Activated CD8-positive, alpha-beta memory T cell treated with anti-CD3 and anti-CD28 coated beads, Interleukin-2, amount 10 ng/mL, durations not matched to agents 7 days and 5 days (primary cell): ENCODE measurements at places on chromosomes 1 and 21.

DNA sequence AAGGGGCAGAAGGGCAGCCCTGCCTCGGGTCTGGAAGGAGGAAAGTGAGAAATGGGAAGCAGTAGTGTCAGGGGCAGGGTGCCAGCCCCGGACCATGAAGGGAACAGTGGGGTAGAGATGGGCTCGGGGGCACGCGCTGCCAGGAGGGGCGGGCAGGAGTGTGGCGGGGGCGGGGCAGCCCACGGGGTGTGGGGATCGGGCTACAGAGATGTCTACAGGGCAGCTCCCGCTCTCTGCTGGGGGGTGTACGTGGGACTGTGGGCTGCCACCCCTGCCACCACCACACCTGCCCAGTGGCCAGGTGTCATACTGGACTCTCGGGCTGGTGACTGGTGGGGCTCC lies 7.4 kb downstream of the ARHGEF16 start:
- DNase-seq, result no peak

DNA sequence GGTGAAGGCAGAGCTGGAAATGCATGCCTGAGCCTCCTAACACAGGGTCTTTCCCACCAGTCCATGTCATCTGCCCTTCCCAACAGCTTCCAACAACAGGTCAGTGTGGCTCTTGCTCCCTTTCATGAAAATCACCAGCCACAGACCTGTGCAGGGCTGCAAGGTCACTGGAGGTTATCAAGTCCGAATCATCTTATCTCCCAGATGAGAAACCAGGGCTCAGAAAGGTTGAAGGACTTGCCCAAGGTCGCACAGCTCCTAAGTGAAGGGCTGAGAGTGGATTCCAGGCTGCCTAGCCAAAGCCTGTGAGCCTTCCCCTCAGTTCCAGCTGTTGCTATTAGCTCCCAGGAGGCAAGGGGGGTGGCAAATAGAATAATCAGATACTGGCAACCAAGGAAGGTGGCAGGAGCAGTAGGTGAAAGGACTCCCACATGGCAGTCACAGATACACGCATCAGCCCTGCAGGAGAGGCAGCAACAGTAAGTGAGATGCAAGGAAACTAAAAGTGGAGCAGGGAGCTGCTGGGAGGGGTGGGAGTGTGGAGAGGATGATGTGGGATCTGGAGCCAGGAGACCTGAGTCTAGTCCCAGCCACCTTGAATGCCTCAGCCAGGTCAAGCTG lies 74.2 kb downstream of the SSBP3 start:
- no peak for DNase-seq

DNA sequence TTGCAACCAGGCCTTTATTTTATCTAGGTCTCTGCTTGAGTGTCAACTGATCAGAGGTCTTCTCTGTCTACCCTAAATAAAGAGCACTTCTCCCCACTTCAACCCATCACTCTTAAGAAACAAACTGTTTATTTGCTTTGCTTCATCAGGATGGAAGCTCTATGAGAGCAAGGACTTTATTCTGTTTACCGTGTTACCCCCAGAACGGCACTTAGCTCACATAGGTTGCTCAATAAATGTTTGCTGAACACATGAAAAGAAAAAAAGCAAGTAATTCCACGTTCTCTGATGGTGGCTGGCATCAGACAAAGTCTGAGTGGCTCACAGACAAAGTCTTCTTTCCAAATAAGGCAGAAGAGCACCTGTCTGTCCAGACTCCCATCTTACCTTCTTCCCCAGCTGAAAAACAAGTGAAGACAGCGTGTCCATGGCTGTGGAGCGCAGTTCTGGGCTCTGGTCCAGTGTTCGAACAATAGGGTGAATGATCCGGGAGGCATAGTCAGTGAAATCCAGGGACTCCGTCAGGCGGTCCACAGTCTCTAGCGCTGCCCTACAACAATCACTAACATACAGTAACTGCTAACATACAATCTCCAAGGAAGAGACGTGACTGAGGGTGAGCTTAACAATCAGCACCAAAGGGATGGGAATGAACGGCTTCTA lies 22.9 kb downstream of the ANGPTL7 start:
- DNase-seq, result no peak

- DNase-seq, result peak; percentile 98
These were observed at the start of gene TXNIP for GRCh38 chr1:145996433-145997015. Gene TXNIP, minus strand, starts transcription at chr1:145996579. Its CDS starts 313 bp downstream, at chr1:145996266.

DNA sequence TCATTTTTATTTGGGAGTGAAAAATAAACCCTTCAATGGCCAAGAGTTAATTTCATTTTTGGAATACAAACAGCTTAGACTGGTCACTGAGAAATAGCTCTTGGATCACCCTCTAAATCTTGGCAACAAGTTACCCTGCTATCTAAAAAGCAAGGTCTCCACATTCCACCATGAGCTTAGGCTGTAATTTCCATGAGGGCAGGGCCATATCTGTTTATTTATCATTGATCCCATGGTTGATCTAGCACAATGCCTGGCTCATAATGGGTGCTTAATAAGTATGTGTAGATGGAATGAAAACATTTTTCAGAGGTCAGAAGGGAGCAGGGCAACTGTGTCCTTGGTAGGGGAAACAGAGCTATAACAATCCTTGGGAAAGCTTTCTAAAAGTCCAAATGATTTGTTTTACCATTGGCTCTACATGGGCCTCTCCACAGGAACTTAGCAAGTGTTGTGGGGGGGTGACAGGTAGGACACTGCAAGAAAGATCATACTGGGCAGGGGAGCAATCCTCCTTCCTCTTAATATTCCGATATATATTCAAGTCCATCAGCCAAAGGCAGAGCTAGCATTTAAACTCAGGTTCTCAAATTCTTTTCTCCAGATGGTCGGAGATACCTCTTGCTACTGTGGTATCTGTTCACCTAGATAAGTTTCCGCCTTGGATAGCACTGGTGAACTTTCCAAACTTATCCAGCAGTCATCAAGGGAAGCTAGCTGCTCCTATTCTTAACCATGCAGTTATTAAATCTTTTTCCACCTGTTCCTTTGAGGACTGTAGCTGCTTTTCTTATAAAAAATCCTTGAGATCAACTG lies 53.1 kb upstream of the PTCH2 start:
- no peak for DNase-seq

DNA sequence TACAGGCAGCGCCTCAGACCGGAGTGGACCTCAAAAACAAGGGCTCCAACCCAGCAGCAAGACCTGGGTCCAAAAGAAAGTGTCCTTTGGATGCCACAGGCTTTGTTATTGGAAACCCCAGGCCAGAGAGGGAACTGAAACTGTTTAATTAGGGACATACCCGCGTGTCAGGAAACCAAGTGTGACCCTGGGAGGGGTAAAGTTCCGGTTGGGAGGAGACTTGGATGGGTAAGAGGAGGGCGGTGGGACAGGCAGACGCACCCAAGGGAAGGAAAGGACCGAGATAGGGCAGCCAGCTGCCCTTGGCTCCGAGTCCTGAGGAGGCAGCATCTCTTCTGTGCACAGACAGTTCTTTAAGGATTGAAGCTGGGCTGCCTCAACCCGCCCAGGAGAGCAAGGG lies 71.4 kb downstream of the CDC7 start:
- DNase-seq, result no peak

- DNase-seq, result no peak
These were observed 93.1 kb downstream of the ADCY10 start for GRCh38 chr1:167820684-167821355.

DNA sequence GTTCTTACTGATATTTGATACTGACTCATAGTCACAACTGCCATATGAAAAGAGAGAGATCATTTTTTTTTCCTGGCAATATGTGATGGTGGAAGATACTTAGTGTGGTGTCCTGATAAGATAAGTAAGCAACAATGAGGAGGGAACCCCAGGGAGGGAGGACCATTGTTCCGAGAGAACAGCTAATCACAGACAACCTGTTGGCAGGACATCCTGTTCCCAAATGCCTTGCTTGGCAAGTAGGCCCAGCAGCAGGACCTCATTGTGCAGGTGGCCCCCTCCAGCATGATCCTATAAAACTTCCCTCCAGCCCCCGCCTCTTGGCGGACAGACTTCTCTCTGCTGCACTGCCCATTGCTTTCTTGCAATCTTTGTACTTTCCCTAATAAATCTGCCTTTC lies 329.4 kb upstream of the CHRM3 start:
- DNase-seq, result no peak

GRCh38 chr1:248611883-248612414 lies 14.4 kb upstream of the OR2T10 start:
- no peak for DNase-seq

- DNase-seq, result no peak
These were observed 11.8 kb upstream of the IRF2BP2 start for GRCh38 chr1:234621657-234622335.

GRCh38 chr1:159088050-159088449 lies 11.5 kb upstream of the AIM2 start:
- no peak for DNase-seq

- no peak for DNase-seq
These were observed 15.5 kb upstream of the MAP3K7CL start for GRCh38 chr21:29114765-29115500.

DNA sequence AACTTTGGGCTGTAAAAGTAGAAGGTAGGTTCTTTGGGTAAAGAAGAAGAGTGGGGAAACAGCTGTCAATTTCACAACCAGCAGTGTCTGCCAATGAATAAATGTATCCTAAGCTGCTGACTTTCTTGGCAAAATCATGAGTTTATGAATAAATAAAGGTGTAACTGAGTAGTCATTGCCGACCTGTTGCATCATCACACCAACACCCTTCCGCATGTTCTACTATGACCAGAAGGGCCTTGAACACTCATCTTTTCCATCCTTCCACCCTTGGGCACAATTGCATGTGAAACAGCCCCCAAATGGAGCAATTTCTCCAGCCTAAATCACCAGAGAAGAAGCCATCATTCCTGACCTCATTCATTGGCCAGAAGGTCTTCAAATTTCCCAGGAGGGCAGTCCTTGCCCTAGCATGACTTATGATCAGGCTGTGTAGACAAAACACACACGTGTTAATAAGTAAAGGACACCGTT lies 31.2 kb upstream of the QSOX1 start:
- DNase-seq, result no peak

DNA sequence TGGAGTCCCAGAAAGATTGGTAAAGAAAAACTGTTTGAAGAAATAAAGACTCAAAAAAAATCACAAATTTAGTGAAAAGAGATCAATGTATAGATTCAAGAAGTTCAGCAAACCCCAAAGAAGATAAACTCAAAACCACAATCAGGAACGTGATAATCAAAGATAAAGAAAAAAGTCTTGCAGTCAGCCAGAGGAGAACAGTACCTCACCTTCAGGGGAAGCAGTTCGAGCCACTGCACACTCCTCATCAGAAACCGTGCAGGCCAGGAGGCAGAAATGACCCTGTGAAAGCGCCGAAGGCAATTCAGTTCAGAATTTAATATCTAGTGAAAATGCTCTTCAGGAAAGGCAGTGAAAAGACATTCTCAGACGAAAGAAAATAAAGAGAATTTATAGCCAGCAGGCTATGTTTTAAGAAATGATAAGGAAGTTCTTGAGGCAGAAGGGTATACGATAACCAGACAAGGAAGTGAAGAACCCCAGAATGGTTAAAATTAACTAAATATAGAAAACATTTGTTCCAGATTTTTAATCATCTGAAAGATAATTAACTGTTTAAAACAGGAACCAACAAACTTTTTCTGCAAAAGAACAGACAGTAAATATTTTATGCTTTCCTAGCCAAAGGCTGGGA lies 13.5 kb upstream of the SUMO3 start:
- no peak for DNase-seq

DNA sequence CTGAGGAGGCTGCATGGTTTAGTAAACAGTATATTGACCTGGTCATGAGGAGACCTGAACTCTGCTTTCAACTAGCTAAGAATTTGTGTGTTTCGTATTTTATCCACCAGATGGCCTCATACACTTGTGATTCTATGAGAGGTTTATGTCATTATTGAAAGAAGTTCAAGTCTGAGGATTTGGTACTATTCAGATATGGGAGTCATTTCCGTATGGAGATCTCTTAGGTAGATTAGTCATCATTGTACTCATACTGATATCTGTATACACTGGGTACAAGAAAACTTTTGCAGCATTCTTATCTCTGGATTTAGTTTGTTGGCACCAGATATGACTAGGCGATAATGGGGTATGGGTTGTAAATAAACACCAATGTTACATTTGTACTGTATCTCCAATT lies 26.6 kb downstream of the ATF6 start:
- DNase-seq, result no peak

DNA sequence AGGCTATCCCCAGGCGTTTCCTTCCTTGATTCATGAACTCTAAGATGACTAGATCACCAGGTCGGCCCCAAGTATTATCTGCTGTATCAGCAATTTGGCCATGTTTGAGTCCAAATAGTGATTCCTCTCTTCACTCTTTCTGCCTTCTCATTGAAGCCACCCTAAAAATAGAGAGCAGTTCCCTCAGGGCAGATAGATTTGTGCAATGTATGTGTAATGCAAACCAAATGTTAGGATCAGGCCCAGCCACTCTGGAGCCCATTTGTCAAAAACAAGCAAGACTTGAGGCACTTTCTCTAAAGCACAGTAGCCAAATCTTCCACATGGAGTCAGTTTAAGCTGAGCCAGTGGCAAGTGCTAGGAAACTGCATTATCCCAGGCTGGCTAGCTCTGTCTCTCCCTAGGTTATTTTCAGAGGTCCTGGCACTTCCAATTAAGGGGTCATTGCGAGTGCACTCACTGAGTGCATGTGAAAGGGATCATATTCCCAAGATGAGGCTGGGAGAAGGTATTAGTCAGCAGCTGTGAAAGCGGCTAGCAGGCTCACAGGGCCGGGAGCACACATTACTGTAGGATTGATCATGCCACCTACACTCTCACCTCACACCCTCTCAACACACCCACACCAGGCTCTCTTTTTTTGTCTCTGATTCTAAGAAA lies 97.9 kb upstream of the RAB3GAP2 start:
- no peak for DNase-seq

DNA sequence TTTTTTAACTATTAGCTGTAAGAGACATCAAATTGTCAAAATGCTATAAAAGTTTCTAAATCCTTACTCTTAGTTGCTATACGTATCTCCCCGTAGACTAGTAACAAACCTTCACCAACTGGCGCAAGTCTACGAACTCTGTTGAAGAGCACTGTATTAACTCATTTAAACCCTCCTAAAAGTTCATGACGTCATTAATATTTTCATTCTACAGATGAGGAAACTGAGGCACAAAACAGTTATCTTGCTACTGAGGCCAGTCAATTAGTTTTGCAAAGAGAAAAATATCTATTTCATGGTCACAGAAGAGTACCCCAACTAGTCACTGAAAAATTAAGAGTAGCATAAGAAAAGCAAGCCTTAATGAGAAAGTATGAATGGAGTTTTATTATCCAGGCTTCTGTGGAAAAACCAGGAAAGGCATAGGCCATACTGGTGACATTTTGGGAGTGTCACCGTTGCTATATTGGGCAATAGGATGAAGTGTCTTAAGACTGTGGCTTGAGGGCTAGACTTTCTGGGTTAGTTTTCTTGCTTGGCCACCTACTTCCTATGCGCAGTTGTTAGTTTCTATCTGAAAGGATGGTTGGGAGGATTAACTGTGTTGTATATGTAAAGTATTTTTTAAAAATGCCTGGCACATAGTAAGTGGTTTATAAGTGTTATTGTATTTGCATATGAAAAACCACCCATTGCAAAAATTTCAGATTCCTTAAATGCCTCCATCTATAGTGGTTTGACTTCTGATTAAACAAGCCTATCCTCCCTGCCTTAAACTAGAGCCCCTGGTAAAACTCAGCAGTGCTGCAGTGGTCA lies 52.4 kb upstream of the SYT14 start:
- no peak for DNase-seq

- DNase-seq, result peak; percentile 81
These were observed 32.1 kb downstream of the CD244 start for GRCh38 chr1:160830321-160831153.

- no peak for DNase-seq
These were observed 118.8 kb upstream of the PBX1 start for GRCh38 chr1:164440232-164440631.

- DNase-seq, result no peak
These were observed 725.8 kb downstream of the MRPL39 start for GRCh38 chr21:24881506-24881905.
